ENCODE measurements at places on chromosomes 2 and 18.
A peak's percentile ranks its signal among the peaks of the same experiment; 100 is the strongest.

DNA sequence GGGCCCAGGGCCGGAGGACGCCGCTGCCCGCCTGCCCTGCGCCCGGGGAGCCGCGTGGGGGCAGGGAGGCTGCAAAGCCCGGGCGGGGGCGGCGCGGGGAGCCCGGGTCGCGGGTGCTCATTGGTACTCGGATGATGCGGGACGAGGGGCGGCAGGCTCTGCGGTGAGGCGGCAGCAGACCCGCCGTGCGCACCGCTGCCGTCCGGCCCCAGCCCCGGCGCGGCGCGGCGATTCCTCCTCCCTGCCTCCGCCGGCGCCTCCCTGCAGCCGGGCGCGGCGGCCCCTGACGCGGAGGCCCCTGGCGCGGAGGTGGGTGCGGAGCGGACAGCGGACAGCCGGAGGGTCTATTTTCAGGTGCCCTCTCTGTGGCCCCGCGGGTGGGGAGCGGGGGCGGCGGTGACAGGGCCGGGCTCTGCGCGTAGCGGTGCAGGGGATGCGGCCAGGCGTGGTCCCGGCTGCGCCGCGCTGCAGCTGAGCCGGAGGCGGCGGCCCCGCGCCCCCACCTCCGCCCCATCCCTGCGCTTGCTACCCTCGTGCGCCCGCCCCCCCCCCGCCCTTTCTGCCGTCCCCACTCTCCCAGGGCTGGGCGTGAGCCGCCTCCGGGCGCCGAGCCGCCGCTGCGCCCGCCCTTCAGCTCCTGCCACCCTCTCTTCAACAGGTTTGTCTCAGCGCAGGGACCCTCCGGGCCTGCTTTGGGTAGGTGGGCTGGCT is 640 bp downstream of the SPTBN1 start:
- no peak for DNase-seq

DNA sequence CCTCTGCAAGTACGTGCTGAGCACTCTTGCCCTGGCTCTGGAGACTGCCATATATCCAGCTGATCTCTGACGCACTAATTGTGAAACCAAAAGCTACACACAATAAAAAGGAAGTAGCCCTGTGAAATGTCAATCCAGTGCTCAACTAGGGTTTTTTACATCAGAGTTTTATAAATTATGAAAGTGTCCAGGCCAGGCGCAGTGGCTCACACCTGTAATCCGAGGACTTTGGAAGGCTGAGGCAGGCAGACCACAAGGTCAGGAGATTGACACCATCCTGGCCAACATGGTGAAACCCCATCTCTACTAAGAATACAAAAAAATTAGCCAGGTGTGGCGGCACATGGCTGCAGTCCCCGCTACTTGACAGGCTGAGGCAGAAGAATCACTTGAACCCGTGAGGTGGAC is 24.5 kb upstream of the PEX13 start:
- DNase-seq = peak; percentile 34

- no peak for DNase-seq
These were observed 14.4 kb downstream of the NEMP2 start for GRCh38 chr2:190519975-190520767.

DNA sequence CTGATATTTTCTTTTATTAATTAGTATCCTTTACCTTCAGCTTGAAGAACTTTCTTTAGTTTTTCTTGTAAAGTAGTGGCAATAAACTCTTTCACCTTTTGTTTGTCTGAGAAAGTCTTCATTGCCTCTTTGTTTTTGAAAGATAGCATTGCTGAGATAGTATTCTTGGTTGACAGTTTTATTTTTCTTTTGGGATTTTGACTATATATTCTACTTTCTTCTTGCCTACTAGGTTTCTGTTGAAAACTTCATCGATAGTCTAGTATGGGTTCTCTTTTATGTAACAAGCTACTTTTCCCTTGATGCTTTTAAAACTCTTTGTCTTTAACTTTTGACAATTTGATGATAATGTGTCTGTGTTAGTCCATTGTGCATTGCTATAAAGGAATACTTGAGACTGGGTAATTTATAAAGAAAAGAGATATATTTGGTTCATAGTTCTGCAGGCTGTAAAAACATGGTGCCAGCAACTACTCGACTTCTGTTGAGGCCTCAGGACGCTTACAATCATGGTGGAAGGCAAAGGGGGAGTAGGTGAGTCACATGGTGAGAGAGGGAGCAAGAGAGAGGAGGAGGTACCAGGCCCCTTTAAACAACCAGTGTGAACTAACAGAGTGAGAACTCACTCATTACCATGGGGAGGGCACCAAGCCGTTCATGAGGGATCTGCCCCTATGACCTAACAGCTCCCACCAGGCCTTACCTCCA is 12.0 kb downstream of the CCDC150 start:
- DNase-seq = no peak

GRCh38 chr2:102703748-102704147 is 58.1 kb upstream of the TMEM182 start:
- no peak for DNase-seq

GRCh38 chr2:203744091-203744490 is 37.7 kb downstream of the CD28 start:
- DNase-seq = no peak

- peak; percentile 59 for DNase-seq
These were observed 265.0 kb upstream of the SLC8A1 start for GRCh38 chr2:40716879-40717278.

- DNase-seq = no peak
These were observed 111.3 kb downstream of the WDSUB1 start for GRCh38 chr2:159175182-159175581.

- no peak for DNase-seq
These were observed 255.6 kb upstream of the OSR1 start for GRCh38 chr2:19614066-19614465.

GRCh38 chr2:129611471-129611870 is 368.0 kb upstream of the RAB6C start:
- DNase-seq = no peak

DNA sequence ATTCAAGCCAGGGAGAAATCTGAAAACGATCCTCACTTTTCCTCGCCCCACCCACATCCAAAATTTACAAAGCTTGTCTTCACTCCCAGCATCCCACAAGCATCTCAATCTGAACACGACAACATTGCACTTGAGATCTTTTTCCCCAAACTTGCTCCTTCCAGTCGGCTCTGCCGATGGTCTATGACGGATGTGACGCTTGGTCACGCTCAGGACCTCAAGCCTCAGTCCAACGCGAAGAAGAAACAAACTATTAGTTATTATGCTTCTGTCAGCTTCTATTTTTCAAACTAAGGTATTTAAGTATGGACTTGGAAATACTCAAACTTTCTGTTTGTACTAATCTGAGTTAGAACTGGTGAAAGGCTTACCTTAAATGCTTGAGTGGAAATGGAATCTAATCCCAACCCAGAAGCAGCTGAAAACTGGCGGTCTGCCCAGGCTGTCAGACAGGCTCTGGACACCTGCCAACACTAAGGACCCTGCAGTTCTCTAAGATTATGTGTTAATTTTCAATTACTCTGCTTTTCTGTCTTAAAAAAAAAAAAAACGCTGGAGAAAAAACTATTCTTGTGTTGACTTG is 132.1 kb upstream of the DNMT3A start:
- DNase-seq = no peak

DNA sequence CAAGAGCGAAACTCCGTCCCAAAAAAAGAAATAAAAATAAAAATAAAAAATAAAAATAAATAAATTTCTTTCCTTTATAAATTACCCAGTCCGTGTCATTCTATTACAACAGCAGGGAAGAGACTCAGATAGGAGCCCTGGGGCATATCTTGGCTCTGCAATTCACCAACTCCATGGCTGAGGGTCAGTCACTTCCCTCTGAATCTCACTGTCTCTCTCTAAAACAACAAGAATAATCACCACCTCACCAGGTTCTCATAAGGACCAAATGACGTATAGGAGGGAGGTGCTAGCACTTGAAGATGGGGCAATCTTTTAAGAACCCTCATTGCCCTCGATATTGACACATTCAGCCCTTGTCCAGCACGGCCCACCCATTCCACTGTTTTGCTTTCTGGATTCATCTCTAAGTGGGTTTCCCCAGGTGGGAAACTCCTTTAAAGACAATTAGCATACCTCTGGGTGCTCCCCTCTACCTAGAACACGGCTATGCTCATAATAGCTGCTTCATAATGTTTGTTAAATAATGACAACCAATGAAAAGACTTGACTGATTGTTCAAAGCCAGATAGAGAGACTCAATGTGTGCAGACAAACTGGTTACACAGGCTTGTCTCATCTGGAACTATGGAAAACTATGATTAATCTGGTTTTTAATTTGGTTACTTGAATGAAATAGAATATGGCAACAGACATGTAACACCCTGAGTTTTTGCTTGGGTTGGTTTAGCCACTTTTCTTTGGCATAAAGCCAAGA is 15.1 kb downstream of the MYCN start:
- DNase-seq = no peak

- no peak for DNase-seq
These were observed 111.7 kb downstream of the BCL2 start for GRCh38 chr18:63207835-63208234.

- DNase-seq = peak; percentile 67
These were observed 1.3 kb downstream of the SDC1 start for GRCh38 chr2:20223407-20224163.

DNA sequence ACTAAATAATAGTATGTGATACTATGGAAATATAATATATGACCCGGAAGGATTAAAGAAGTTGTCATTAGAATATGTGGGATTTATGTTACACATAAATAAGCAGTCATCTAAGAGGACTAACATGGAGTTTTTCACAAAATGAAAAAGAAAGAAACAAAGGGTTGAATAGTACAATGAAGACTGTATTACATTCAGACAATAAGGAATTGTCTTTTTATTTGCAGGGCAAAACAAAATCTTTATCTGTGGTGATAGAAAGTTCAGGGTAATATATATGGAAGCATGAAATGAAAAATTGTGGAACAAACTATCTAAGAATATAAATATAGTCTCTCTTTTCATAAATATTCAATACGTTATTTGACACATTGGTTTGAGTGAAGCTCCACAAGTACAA is 5.8 kb downstream of the ERMN start:
- DNase-seq = no peak

DNA sequence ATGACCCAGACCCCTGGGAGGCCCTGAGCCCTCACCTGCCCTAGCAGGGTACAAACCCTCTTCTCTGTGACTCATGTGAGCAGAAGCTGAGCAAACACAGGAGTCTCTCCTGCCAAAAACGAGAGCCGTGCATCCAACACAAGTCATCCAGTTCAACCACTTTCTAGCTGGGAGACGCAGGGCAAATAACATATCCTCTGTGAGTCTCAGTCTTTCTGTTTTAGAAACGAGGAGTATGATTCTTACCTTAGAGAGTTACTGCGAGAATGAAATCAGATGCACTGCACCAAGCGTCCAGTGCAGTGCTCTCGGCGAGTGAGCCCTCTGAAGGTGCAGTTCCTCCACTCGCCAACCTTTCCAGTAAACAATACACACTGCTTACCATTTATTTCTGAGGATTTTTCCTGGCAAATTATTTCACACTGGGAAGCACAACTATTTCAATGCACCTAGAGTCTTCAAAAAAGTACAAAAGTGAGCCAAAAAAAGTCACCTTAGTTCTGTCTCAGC is 331.8 kb upstream of the MYT1L start:
- no peak for DNase-seq

DNA sequence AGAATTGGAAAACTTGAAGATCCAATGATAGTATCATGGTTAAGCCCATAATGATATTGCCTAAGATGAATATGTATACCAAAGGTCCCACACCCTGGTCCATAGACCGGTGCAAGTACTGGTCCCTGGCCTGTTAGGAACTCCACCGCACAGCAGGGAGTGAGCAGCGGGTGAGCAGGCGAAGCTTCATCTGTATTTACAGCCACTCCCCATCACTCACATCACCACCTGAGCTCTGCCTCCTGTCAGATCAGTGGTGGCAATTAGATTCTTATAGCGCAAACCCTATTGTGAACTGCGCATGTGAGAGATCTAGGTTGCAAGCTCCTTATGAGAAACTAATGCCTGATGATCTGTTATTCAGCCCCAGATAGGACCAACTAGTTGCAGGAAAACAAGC is 402.4 kb downstream of the EPHA4 start:
- DNase-seq = no peak

DNA sequence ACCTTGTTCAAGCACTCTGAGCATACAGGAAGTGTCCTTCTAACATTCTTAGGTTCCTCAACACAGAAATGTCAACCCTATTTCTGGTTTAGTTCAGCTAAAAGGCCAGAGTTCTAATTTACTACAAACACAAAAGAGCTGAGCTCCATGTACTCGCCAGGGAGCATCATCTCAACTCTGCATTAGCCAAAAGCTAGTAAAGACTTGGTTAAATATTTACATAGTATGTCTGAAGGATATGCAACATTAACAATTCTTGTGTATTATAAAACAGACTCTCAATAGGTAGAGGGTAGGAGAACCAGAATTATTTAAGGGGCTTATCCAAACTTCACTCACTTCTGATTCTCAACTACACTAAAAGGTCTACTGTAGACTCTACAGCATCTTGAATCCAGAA is 154.6 kb downstream of the THADA start:
- no peak for DNase-seq

GRCh38 chr2:213834331-213834730 is 550.1 kb downstream of the SPAG16 start:
- DNase-seq = peak; percentile 3

- no peak for DNase-seq
These were observed 20.1 kb upstream of the BMPR2 start for GRCh38 chr2:202355993-202356505.

- peak; percentile 76 for DNase-seq
These were observed 170.5 kb downstream of the FMNL2 start for GRCh38 chr2:152505495-152505906.

DNA sequence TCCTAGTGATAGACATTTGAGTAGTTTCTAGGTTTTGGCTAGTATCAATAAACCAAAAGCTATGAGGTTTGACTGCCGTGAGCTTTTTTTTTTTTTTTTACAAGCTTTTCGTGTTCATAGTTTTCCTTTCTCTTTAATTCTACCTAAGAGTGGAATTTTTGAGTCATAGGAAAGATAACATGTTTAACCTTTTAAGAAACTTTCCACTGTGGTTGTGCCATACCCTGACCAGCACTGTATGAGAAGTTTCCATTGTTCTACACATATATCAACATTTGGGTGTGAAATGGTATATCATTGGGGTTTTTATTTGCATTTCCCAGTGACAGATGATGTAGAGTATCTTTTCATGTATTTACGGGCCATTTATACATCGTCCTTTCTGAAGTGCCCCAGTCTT is 31.7 kb downstream of the UBE2F start:
- DNase-seq = peak; percentile 37

GRCh38 chr2:200733713-200734198 is 78.0 kb upstream of the BZW1 start:
- no peak for DNase-seq

- DNase-seq = no peak
These were observed 94.4 kb upstream of the TSPYL6 start for GRCh38 chr2:54350426-54350825.

GRCh38 chr2:120279708-120280107 is 27.1 kb downstream of the RALB start:
- DNase-seq = no peak

GRCh38 chr18:13868501-13869271 is 44.7 kb downstream of the MC5R start:
- DNase-seq = no peak

Measured in trophoblast cell (in vitro differentiated cells and primary cell).